Cardiac fibroblast (primary cell): ENCODE measurements at places on chromosomes 3 and 15.
A peak's percentile ranks its signal among the peaks of the same experiment; 100 is the strongest.

DNA sequence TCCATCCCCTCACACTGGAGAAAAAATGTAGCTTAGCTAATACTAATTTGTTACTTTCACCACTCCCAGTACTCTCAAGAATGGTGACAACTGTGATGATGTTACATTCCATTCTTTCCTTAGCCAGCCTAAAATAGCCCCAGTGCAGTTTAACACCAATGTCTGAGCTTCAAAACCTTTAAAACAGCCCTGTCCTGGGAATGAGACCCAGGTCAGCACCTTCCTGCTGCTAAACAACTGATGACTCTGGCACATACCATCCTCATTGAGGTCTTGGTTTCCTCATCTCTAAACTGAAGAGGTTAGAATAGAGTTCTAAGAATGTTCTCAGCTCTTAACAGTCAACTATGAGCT lies 3.8 kb downstream of the SCAMP2 start:
- DNase-seq, result no peak

DNA sequence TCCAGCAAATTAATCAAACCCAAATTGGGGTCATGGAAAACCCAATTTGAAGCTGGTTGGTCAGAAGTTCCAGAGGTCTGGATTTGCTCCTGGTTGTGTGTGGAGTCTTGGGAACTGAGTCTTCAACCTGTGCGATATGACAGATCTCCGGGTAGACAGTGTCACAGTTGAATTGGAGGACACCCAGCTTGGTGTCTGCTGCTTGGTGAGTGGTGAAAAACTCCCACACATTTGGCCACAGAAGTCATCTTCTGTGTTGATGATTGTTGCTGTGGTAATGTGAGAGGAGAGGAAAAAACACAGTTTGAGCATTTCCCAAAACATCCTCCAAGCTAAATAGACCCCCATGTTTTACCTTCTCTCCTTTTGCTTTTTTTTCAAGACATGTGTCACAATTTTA lies 218.1 kb downstream of the TP63 start:
- no peak for DNase-seq

GRCh38 chr15:56794553-56795329 lies 61.4 kb upstream of the ZNF280D start:
- DNase-seq, result peak; percentile 58

GRCh38 chr3:141737093-141737492 lies 1.0 kb upstream of the RNF7 start:
- no peak for DNase-seq

- peak; percentile 25 for DNase-seq
Measured at GRCh38 chr3:94303897-94304296, 241.0 kb downstream of the NSUN3 start.

DNA sequence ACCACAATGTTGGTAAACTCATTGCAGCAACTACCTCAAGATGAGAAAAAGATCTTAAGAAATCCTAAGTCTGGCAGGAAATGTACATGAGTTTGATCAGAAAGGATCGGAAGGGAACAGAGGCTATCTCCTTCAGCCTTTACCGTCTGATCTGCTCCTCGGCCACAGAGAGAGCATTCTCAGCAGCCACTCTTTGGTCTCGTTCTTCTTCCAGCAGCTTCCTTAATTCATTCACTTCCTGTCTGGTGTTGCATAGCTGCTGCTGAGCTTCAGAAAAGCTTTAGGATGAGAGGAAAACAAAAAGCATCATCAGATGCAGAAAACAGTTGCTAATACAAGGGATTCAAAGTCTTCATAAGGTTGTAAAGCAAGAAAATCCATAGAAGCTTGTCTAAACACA lies 6.6 kb upstream of the HCLS1 start:
- no peak for DNase-seq

GRCh38 chr3:158659454-158660237 lies 12.8 kb downstream of the LXN start:
- peak; percentile 83 for DNase-seq

GRCh38 chr3:147185781-147186180 lies 220.6 kb downstream of the ZIC4 start:
- DNase-seq, result no peak

DNA sequence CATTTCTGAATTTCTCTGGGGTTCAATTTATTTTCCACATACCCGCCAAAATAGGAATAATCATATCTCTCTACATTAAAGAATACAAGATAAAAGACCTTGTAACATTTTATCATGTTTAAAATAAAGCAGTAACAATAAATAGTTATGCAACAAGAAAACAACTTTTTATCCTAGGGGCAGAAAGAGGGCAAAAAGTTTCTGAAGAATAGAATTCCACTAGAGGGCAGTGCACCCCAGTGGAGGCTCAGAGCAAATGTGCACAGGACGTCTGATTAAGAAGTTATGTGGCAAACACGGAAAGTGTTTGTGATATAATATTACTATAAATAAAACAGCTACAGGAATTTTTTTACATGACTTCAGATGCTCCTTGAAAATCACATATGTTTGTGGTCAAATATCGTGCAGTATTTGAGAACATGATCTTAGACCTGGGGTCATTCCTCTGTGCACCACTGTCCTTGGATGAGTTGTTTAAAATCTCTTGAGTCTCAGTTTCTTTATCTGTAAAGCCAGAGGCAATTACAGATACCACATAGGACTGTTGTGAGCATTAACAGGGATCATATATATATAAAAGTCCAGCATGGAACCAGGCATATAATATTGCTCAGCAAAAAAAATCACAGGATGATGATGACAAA lies 13.2 kb upstream of the PIK3R4 start:
- peak; percentile 79 for DNase-seq

GRCh38 chr3:100001526-100002270 lies 112.6 kb downstream of the FILIP1L start:
- no peak for DNase-seq

DNA sequence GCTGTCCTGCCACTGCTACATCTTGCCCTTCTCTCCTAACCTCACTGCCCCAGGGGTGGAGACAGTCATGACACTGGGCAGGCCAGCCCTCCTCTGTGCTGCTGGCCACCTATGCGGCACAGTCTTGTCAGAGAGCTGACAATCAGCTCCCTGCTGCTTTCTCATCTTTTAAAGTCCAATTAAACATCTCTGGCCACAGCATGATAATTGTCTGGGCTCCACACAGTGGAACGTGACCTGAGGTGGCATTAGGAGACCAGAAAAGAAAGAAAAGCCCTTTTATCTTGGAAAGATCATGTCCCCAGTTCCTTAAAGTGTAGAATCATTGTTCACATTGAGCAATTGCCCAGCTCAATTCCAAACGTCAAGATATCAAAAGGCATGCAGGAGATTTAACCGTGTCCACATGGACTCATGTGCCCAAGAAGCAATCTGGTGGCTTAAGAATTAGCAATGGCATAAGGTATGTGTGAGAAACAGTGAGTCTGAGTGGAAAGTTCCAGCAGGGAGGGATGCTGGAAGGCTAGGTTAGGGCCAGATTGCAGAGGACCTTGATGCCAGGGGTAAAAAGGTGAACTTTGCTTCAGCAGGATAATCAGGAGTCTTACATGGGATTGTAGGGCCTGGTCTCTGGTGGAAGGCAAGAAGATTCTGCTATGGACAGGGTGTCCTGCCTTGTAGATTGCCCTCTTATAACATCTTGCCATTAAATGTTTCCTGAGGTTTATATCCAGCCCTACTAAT lies 15.3 kb upstream of the CACNA1D start:
- DNase-seq, result no peak

GRCh38 chr15:74890665-74890960 lies 771 bp downstream of the MPI start:
- DNase-seq, result no peak

GRCh38 chr3:183381179-183381578 lies 47.2 kb downstream of the MCF2L2 start:
- peak; percentile 45 for DNase-seq
